Panc1 (cell line): ENCODE measurements at places on chromosomes 1 and 21. TPM values are rescaled to one million over a fixed set of nuclear protein-coding genes. Genes with fewer than 3 reads are reported as not detected.

DSTYK gene
- 11.3 TPM for total RNA-seq

SLAMF9 gene
- total RNA-seq = not detected

TDRD5 gene
- total RNA-seq = 2.4 TPM

CENPS gene
- 40.8 TPM for total RNA-seq

TEKT2 gene
- 0.23 TPM for total RNA-seq

LAD1 gene
- total RNA-seq = 0.10 TPM

SPATA17 gene
- total RNA-seq = 0.51 TPM

GOLT1A gene
- 0.49 TPM for total RNA-seq

FMO1 gene
- not detected for total RNA-seq

XCL2 gene
- total RNA-seq = not detected

VCAM1 gene
- total RNA-seq = 0.08 TPM

CD5L gene
- not detected for total RNA-seq

OLFM3 gene
- not detected for total RNA-seq

ZBTB17 gene
- total RNA-seq = 41.6 TPM

LMX1A gene
- not detected for total RNA-seq

KRTAP21-2 gene
- total RNA-seq = not detected

LCE3D gene
- total RNA-seq = not detected

FCGR3A gene
- total RNA-seq = 0.13 TPM

NR0B2 gene
- 5.2 TPM for total RNA-seq

ST6GALNAC5 gene
- total RNA-seq = not detected

PRUNE1 gene
- 16.2 TPM for total RNA-seq

ETV3L gene
- not detected for total RNA-seq
